Stimulated activated CD4-positive, alpha-beta T cell treated with anti-CD3 and anti-CD28 coated beads, Interleukin-15, amount 100 ng/mL, for 48 hours (primary cell): ENCODE measurements at places on chromosomes 3 and 15.

- no peak for DNase-seq
These were observed 11.0 kb upstream of the STARD5 start for GRCh38 chr15:81334768-81335435.

DNA sequence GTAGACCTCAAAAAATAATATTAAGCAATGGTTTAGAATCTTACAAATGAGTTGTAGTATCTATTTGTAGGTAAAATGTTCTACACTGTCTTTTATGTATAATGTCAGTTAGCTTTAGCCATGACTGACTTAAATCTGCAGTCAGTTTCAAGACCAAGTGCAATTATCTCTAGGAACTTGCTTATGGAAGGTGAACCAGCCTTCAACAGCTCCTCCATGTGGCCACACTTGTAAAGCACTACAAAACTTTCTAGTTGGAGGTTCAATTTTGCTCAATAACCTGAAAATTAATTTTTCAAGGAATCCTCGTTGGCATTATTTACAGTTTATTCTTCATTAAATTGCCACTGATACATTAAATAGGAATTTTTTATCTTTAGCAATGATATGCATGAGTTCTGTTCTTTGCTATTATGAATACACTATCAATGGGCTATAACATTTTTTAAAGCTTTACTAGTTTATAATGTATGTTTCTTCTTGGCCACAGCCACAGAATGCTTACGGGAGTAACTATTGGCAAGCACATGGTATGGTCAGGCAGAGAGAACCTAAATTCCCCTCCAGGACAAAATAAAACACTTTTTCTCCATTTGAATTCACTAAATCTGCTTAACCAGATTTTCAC lies 315.3 kb upstream of the UBE2E2 start:
- no peak for DNase-seq

DNA sequence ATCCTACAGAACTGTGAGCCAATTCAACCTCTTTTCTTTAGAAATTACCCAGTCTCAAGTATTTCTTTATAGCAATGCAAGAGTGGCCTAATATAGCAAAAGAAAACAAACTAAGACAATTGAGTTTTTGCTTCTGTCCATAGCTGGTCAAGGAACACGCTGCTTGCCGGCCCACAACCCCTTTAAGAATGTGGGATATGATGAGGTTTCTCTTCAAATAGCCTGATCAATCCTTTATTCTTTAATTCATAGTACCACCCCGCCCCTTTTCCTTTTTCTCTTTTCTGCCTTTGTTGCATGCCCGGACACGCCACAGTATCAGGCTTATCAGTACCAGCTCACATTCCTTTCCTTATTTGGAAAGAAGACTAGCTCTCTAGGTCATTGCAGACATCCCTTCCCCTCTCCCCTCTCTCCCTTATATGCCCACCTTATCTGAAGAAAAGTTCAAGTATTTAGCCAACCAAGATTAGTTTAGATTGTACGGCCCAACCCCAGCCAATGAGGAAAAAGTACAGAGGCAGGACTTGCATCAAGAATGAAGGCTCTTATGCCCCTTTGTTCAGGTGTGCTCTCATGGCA lies 404.5 kb downstream of the OCA2 start:
- DNase-seq = no peak

DNA sequence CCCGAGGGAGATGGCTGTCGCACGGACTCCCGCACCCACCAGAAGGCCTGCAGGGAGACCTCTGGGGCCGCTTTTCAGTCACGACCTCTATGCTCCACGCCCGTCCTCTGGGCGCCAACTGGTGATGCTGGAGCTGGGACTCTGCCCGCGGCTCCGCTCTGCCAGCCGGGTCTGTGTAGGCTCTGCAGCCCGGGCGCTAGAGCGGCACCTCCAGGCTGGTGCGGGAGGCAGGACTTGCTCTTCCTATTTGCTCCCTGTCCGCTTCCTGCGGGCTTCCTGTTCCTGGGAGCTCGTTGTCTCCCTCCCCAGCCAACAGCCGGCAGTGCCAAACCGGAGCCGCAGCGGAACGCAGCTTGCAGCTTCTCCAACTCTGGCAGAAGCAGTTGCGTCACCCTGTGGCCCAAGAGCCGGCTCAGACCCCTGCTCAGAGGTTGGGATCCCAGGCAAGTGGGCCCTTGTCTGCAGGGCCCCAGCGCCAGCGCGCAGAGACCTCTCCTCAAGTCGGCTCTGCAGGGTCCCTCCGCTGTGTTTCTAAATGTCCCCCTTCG lies 285.9 kb downstream of the XXYLT1 start:
- no peak for DNase-seq

- no peak for DNase-seq
These were observed 63.7 kb downstream of the SLC12A8 start for GRCh38 chr3:125148836-125149235.

DNA sequence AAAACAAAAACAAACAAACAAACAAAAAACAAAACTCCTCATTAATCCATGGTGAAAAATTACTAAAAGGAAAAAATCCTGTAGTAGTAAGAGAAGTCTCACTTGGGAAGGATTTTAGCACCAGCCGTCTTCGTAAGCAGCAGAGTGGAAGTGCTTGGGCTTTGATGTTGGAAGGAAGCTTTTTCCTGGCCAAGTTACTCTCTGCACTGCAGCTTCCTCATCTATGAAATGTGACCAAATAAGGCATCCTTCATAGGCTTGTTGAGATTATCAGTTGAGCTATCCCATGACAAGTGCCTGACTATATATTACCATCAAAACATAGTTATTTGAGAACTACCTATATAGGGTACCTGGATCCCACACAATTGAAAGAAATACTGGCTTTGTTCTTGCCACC lies 436.4 kb upstream of the ONECUT1 start:
- DNase-seq = no peak

- no peak for DNase-seq
These were observed 461.8 kb downstream of the SHQ1 start for GRCh38 chr3:72386327-72387000.

- no peak for DNase-seq
These were observed 75.2 kb downstream of the EEFSEC start for GRCh38 chr3:128228366-128228910.

DNA sequence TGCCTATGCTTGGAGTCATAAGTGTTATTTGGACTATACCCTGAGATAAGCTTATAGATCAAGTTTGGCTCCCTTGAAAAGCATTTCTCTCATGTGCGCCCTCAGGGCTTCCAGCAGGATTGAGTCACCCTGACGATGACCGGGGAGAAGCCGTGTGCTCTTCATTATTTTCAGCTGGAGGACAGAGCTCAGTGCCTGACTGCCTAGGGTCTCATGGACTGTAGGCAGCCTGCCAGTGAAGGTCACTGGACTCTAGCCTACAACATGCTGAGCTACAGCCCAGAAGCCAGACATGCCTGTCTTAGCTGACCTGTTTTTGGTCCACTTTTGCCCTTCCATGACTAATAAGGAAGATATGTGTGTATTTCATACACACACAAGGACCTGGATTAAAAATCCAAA lies 31.6 kb upstream of the NUDT16 start:
- no peak for DNase-seq

- no peak for DNase-seq
These were observed 217.6 kb downstream of the TPRG1 start for GRCh38 chr3:189389346-189389745.

DNA sequence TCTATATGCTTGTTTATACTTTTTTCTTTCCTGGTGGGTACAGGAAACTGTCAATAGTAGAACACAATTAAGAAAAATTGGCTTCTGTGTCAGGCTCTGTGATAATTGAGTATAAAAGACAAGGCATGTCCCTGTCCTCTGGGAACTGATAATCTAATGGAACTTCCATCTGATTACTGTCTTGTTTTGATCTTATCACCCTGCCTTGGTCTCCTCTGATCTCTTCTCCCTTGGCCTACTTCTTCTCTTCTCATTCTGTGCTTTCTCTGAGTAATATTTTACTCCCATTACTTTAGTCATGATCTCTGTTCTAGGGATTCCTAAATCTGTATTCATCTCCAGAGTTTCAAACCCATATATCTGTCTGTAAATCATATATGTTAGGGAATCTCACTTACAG lies 14.6 kb downstream of the UBE2Q2 start:
- no peak for DNase-seq

- no peak for DNase-seq
These were observed 367.9 kb upstream of the GBE1 start for GRCh38 chr3:82129221-82129801.

GRCh38 chr3:193389335-193389734 lies 10.8 kb upstream of the ATP13A5 start:
- DNase-seq = no peak
